ENCODE measurements at places on chromosomes 2 and 18.
A peak's percentile ranks its signal among the peaks of the same experiment; 100 is the strongest.

DNA sequence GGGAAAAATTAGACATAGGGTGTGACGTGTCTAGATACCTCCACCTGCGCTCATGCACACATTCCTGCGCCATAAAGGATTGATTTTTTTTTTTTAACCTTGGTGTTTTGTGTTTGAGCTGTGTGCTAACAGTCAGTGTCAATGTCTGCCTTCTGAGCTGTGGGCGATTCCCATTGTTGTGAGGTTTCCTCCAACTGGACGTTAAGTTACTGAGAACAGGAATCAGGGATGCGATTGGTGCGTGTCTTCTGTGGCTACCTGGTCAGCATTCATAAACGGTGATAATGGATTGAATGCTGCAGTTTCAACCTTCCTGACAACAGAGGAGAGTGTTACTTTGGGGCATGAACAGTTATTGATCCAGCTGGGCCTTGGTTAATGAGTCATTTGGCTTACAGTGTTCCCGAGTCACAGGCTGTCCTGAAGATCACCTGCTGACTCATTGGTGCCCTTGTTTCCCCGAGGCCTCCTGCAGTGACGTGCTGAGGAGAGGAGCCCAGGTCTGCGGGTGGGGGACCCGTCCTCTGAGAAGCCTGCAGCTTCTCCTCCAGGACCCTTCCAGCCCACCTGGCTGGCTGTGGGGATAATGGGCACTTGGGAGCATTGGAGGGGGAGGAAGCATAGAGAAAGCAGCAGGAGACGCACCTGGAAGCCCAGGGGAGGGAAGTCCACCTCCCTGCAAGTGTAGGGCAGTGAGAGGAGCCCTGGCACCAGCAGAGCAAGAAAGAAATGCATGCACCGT, 25.8 kb upstream of the CABYR start:
- no peak for DNase-seq

DNA sequence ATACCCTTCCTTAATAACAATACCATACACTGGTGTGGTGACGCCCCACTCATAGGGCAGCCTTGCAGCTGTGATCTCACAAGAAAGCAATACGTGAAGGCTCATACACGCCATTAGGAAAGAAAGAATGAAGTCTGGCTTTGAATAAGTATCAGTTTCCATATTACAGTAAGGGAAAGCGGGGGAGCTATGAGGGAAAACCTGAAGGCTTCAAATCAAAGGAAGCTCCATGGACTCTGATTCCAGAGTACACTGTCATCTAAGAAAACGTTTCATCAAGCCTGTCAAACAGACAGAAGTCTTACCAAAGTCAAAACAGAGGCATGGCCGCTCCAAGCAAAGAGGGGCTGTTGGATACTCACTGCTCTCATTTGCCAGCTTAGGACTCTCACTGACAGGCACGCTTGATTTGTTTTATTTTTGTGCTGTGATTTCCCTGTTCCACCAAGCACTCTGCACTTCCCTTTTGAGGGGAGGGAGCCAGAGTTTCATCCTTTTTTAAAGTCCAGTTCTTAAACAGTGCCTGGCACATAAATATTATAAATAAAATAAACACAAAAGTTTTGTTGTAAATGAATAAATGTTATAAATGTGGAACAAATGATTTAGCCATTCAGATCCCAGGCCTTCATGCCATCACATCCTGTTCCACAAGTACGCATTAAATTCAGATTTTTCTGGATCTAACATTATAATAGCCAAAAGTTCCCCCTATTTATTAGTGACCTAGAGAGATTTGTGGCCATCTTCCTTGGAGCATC, 221.2 kb downstream of the PIEZO2 start:
- DNase-seq: no peak

DNA sequence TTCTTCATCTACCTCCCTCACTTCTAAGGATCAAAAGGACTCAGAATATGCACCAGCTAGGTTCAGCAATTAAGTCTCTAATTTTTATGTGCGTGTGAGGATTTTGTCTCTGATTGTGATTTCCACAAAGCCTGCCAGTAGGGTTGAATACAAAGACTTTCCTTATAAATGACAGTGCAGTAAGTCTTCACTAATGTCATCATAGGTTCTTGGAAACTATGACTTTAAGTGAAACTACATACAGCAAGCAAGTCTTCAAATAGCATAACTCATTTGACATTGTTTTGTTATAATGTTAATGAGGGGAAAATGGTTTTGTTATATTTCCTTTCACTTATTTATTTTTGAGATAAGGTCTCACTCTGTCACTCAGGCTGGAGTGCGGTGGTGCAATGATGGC, 526.3 kb upstream of the DCC start:
- DNase-seq: no peak

DNA sequence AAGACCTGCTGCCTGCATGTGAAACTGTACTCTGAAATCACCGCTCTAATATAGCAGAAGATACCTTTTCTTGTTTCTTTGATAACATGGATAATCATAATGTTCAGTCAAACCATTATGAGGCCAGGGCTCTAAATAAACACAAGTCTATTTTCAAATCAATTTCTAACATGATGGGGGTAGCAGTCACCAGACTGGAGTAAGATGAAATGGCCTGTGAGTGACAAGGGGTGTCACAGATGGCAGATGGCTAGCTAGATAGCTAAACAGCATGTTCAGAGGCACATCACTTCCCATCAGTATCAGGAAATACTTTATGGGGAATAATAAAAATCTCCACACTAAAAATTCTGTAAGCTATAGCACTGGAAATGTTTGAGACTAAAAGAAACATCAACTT, 14.0 kb downstream of the MBD2 start:
- DNase-seq: no peak

- peak; percentile 69 for DNase-seq
Observed at GRCh38 chr2:234996069-234996940, 44.5 kb downstream of the SH3BP4 start.

- no peak for DNase-seq
Observed at GRCh38 chr2:177433402-177433801, 40.8 kb downstream of the AGPS start.

GRCh38 chr2:24477229-24477628, 13.8 kb upstream of the NCOA1 start:
- no peak for DNase-seq

DNA sequence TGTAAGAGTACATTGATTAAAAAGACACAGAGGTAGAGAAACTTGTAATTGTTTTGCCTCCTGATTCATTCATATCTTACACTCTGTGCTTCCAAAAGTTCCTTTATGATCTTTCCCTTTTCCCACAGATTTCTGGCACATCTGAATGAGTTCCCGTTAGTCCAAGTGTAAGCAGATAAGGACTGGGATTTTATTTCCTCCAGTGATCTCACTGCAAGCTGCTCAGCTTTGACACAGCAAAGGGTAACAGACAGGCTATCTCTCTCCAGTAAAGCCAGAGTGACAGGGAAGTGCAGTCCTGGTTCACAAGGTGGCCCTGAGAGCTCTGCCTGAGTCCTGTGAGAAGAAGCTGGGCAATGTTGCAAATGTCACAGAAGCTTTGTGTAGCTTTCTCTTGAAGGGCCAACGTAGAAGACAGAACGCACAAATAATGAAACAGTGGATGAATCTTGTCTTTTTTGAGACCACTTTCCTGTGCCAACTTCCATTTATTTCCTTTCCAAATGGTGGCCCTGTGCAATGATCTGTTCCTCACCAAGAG, 32.5 kb upstream of the KCNE4 start:
- DNase-seq: no peak

DNA sequence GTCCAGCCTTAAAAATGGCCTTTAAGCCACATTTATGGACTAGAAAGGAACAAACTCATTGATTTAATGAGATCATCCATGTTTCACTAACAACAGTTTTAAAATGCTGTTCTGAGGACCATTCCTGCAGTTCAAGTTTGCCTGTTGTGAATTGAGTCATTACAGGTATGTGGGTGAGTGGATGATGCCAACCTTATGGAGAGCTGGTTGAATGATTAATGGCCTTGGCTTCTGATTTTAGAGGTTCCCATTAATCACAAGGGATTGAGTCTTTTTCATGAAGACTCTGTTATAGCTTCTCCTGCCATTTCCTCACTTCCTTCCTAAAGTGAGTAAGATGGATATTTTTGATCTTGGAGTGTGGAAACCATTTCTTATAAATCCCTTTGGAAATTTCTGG, 459.8 kb upstream of the SLC14A2 start:
- DNase-seq: no peak

- no peak for DNase-seq
Observed at GRCh38 chr2:10814571-10815331, 2.2 kb upstream of the PDIA6 start.

- no peak for DNase-seq
Observed at GRCh38 chr2:225599856-225600255, 200.3 kb downstream of the NYAP2 start.

DNA sequence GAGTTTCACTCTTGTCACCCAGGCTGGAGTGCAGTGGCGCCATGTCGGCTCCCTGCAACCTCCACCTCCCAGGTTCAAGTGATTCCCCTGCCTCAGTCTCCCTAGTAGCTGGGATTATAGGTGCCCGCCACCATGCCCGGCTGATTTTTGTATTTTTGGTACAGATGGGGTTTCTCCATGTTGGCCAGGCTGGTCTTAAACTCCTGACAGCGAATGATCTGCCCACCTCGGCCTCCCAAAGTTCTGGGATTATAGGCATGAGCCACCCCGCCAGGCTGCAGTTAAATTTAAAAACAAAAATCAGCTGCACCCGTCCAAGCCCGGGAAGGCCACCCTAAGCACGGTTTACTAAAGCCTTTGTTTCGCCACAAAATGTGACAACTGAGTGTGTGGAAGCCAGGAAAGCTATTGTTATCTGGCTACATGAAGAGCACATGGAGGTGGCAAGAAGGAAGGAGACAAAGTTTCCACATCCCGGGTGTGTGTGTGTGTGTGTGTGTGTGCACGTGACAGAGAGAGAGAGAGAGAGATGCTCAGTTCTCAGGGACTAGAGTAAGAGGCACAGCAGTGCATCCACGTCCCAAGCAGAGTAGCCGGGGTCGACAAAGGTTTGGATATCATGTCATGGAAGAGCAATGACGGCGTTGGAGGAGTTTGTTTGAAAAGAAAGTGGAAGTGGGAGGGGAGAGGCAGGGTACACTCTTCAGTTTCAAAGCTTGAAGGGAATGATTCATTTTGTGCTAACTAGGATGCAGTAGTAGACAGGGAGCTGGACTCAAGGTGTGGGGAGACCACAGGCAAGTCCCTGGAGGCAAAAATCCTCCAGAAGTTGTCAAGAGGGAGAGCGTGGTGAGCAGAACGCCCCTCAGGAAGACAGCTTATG, 20.1 kb downstream of the INPP5D start:
- DNase-seq: no peak

- no peak for DNase-seq
Observed at GRCh38 chr2:134137182-134137611, 116.7 kb upstream of the MGAT5 start.

DNA sequence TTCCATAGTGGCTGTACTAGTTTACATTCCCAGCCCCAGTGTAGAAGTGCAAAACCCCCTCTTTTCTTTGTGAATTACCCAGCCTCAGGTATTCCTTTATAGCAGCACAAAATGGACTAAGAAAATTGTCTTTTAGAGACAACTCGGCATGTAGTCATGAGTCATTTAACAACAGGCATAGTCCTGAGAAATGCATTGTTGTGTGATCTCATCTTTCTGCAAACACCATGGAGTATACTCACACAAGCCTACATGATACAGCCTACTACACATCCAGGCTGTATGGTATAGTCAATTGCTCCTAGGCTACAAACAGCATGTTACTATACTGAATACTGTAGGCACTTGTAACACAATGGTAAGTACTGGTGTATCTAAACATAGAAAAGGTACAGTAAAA, 44.4 kb upstream of the MBP start:
- no peak for DNase-seq

DNA sequence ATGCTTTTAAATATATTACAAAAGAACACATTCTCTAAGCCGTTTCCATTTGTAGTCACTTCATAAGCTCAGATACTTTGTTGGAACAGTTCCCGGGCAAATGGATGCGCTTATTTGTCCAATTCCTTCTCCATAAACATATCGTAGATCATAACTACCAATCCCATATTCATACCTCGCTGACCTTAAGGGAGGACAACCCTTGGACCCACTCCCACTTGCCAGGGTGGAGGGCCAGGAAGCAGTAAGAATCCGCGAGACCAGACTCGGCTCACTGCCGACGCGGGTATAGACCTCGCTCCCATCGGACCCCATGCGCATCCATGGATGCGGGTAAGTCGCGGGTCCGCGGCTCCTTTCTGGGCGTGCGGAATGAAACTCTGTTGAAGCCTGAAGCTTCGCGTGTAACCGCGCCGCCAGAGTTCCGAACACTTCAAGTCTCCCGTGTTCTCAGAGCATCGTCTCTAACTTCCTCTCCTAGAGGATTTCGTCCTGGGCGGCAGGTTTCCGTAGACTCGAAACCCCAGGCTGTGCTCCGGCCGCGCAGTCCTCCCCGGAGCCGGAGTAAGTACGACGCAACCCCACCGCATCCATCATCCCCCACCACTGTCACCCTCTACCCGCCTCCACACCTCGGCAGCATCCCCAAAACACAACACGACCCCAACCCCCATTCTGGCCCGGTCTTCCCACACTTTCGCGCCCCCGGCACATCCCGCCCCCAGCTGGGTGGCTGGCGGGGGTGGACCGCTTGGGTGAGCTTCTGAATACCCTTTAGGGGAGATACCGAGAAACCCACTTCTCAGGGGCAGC, 1.1 kb downstream of the DSC3 start:
- peak; percentile 27 for DNase-seq

- no peak for DNase-seq
Observed at GRCh38 chr2:69601179-69601612, 42.3 kb downstream of the AAK1 start.

DNA sequence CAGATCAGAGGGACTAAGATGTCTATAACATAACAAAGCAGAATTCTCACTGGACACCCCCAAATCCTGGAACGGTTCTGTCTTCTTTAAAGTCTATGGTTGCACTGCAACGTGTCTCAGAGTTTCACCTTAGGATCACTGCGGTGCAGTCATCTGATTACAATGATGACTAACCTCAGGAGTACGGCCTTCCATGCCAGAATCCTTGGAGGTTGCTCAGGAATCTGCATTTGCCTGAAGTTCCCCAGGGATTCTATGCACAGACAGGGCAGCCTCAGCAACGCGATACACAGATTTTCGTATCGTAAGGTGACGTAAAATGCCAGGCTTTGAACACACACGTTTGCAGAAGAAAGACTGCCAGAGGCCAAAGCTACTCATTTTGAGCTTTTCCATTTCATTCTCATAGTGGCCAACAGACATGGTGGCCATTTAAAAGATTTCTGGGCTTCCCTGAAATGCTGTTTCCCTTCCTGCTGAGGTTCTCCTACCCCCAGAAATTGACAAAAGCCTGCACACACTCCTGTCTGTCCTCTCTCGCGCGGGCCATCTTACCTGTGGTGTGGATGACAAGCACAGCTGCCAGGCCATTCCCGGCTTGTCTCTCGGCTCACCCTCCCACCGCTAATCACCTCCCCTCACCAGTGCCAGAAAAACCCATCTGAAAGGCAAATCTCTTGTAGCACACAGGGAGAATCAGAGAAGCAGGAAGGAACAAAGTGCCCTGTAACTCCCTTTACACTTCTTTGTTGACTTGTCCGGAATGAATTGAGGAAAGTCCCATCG, 148.8 kb downstream of the ACKR3 start:
- no peak for DNase-seq

- no peak for DNase-seq
Observed at GRCh38 chr2:64623242-64623850, 30.4 kb downstream of the SERTAD2 start.

GRCh38 chr18:31278609-31279071, 39.3 kb upstream of the DSG1 start:
- no peak for DNase-seq

- no peak for DNase-seq
Observed at GRCh38 chr2:71516253-71516888, 63.0 kb downstream of the DYSF start.
